CD14-positive monocyte (primary cell): ENCODE measurements at places on chromosomes 6 and 20. TPM values are rescaled to one million over a fixed set of nuclear protein-coding genes. Genes with fewer than 3 reads are reported as not detected.

RAET1E gene
- polyA plus RNA-seq, result not detected in 2 replicates

GRCh38 chr6:131858765-131859415 is 51.1 kb downstream of the ENPP1 start:
- DNase-seq, result no peak

DNA sequence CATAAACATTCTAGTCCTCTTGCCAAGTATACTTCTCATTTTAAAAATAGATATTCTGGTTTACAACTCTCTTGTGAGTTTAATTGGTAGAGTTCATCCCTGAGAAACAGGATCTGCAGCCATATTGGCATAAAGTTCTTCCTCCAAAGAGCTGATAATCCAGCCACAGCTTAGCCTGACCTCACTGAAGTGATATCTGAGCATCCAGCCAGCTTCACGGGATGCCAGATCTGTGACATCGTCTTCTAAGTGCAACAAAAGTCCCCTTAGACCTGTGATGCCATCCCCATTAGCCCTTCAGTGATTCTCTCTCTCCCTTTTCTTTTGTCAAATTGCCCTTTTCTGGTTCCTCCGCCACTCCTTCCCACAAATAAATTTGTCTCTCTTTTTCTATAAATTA is 180.6 kb upstream of the STXBP5 start:
- DNase-seq, result no peak

GRCh38 chr6:11404838-11405237 is 132.7 kb upstream of the TMEM170B start:
- DNase-seq, result peak; percentile 79

MDFI gene
- not detected for polyA plus RNA-seq

HECA gene
- polyA plus RNA-seq, result 16.4 and 28.7 TPM in 2 replicates

GRCh38 chr20:55394592-55394991 is 610.7 kb downstream of the CBLN4 start:
- no peak for DNase-seq

DNA sequence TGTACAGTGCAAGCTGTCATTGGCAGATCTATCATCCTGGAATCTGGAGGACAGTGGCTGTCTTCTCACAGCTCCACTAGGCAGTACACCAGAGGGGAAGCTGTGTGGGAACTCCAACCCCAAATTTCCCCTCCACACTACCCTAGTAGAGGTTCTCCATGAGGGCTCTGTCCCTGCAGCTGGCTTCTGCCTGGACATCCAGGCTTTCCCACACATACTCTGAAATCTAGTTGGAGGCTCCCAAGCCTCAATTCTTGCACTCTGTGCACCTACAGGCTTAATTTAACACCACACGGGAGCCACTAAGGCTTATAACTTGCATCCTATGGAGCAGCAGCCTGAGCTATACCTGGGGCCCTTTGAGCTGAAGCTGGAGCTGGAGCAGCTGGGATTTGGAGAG is 43.0 kb upstream of the TRIM39 start:
- DNase-seq, result no peak

GRCh38 chr6:85458184-85458583 is 8.3 kb downstream of the NT5E start:
- no peak for DNase-seq

DNA sequence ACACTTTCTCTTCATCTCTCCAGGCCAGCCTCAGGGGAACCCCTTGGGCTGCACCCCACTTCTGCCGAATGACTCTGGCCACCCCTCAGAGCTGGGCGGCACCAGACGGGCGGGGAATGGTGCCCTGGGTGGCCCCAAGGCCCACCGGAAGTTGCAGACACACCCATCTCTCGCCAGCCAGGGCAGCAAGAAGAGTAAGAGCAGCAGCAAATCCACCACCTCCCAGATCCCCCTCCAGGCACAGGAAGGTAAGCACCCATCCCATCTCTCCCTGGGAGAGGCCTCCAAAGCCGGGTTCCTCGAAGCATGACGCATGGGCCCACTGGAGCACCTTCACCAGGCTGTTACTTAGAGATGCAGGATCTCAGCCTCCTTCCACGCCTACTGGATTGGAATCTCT is 11.3 kb downstream of the MDFI start:
- DNase-seq, result no peak

DNA sequence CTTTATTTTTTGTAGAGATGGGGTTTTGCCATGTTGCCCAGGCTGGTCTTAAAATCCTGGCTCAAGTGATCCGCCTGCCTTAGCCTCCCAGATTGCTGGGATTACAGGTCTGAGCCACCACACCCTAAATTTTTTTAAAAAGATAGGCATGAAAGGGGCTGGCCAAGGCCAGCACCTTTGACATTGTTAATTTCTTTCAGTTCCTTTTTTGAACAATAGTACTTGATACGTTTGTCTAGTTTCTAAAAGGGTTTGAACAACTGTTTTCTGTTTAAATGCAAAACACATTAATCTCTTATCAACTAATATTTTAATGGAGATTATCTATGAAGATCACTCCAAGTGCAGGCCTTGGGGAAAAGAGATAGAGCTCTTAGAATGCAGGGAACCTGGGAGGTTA is 37.6 kb upstream of the PTPRK start:
- no peak for DNase-seq

DNA sequence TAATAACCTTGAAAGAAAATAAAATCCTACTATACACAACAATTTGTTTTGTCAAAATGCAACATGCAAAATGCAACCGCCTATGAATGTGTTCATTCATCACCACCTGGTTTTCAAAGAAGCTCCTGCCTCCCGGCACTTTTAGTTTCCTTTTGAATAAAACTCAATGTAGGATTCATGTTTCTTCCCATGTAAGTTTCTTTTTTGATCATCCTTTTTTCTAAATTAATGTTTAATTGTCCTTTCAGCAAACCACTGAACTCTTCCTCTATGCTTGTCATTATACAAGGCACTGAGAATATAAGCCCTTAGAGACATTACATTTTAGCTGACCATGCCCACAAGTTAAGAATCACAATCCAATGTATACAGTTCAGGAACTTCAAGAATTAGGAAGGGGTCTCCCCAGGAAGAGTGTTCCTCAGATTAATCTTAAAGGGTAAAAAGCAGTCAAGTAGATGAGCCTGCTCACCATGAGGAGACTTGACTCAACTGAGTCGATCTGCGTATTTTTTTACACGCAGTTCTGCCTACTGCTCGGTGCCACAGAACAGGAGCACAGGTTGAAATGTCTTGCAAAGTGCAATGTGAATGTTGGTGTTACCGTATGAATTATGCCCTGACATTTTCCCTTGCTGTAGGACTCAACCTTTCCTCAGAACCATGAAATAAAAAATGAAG is 7.2 kb upstream of the THEMIS start:
- no peak for DNase-seq

HLA-DMB gene
- polyA plus RNA-seq, result 510 and 528 TPM in 2 replicates

GCM1 gene
- 0.06 and 0.08 TPM in 2 replicates for polyA plus RNA-seq

DNA sequence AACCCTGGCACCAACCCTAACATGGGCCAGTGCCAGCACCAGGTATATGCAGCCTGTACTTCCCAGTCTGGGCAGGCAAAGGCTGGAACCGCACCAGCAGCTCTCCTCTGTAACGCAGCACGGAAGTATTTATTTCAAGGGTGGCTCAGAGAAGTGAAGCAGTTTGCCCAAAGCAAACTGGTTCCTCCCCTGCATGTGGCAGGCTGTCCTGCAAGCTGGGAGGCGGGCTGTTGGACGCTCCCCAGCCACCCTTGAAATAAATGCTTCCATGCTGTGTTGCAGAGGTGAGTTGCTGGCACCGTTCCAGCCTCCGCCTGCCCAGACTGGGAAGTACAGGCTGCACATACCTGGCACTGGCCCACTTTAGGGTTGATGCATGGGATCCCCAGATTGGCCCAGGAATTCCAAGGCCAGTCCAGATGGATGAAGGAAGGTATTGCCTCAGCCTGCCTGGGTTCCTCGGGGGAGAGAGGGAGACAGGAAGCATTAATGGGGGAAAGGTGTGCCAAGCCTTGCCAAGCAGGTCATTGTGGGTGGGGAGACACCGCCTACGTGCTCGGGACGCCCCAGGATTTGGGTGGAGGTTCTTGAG is 49.8 kb downstream of the PPARD start:
- DNase-seq, result no peak

GRCh38 chr6:162343198-162343935 is 384.2 kb downstream of the PRKN start:
- DNase-seq, result no peak

- no peak for DNase-seq
Observed at GRCh38 chr20:47944682-47945081, 159.4 kb upstream of the SULF2 start.

HLA-DQB1 gene
- 66.7 and 118 TPM in 2 replicates for polyA plus RNA-seq

DNA sequence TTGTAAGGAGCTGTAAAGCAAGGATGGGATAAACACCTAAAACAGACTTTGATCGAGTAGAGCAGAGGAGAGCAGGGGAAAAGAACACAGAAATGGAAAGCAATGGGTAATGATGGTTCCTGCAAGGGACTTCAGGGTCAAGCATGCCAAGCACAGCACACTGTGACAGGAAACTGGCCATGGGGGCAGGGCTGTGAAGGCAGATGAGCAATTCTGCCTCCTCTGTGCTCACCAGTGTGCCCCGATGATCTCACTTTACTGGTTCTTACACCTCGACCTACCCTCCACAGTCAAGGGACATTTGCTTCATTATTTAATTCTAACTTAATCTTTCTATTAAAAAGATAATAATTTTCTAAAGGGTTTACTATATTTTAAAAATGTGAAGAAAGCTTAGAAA is 21.6 kb upstream of the MYB start:
- no peak for DNase-seq

MCCD1 gene
- not detected for polyA plus RNA-seq

DNA sequence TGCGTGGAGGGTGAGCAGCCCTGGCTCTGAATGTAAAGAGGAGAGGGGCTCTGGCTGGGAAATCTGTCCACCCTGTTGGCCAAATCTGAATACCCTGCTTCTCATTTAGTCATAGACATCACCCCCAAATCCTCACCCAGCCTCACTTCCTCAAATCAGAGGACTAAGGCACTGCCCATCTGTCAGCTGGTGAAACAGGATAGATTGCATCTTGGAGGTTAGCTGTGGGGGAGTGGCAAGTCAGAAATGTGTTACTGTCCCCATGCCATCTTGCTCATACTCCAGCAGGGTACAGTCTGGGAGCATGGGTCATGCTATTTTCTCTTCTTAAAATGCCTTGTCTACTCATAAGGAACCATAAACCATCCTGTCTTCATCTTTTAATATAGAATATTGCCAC is 9.5 kb upstream of the DTNBP1 start:
- DNase-seq, result peak; percentile 81

- DNase-seq, result no peak
Observed at GRCh38 chr6:22952097-22952496, 382.7 kb downstream of the HDGFL1 start.

- no peak for DNase-seq
Observed at GRCh38 chr6:93684339-93684738, 265.0 kb upstream of the EPHA7 start.

DNA sequence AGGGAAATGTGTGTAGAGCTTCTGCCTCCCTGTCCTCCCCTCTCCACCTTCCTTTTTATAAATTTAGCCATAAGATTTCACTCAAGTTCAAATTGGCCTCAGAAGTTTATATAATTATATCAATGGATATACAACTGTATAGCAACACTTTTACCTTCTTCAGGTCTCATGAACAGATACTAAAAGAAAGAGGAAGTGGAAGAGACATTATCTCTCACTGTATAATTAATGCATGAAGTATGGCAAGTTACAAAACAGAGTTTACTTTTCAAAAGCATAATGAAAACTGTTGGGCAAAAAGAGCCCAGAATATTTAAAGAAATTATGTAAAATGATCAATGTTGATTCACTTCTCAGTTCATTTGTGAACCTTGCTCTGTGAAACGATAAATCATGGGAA is 99.7 kb downstream of the PDE7B start:
- DNase-seq, result no peak

DNA sequence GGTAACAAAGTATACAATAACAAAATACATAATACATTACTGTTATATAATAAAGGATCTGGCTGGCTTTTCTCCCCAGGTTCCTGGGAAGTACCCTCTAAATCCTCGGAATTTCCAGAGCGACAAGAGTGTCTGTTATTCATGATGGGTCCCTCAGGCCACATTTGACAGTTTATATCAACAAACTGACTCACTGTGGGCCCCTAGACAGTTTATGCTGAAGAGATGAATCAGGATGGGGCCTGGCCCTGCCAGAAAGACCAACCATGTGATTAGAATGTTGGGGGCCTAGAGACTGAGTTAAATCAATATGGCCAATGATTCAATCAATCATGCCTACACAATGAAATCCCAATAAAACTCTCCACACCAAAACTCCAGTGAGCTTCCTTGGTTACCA is 13.5 kb downstream of the USP45 start:
- no peak for DNase-seq

OOEP gene
- polyA plus RNA-seq, result not detected in 2 replicates

GRCh38 chr20:12594410-12595088 is 414.2 kb upstream of the SPTLC3 start:
- no peak for DNase-seq

- DNase-seq, result no peak
Observed at GRCh38 chr6:79313254-79313653, 78.8 kb upstream of the HMGN3 start.

DNA sequence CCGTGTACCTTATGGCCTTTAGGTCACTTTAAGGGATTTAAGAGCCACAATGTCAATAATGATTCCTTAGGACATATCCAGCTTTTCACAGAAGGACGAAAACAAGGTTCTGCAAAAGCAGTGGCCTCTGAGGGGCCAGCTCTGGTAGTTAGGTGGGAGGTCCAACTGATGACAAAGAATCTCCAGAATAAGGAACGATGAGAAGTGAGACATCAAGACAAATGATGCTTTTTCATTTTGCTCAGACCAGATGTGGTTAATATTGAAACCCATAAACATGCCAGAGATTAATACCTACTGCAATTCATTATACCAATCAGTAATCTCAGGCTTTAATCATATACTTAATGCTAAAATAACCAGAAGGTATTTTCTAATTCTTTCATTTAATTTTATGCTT is 1.9 kb downstream of the C6orf58 start:
- DNase-seq, result no peak

DNA sequence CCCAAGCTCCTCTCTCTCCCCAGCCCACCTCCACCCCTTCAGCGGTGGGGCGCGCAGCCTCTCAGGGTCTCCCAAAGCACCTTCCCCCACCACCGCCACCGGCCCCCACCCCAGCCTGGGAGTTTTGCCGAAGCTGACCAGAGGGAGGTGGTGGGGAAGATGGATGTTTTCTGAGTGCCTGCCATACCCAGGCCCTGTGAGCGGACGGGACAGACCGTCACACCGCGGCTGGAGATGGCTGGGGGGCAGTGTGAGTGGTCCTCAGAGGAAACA is 5.7 kb downstream of the C20orf204 start:
- DNase-seq, result no peak

GRCh38 chr6:39806278-39806677 is 14.1 kb downstream of the DAAM2 start:
- no peak for DNase-seq

DNA sequence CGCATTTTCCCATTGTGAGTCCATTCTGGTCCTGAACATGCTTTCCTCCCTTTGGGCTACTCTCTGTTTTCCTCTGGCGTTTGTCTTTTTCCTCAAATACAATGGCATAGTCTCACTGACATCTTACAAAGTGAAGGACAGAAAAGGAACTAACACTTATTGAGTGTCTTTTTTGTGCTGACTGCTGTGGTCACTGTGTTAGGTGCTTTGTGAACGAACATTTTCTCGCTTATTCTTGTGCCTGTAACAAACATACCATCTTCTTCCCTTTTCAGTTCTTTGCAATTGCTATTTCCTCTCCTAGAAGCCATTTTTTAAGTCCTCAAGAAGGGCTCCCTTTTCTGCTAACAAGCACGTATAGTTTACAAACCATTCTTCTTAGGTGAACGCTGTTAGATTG is 15.4 kb downstream of the FIG4 start:
- DNase-seq, result no peak

LST1 gene
- 1,584 and 2,061 TPM in 2 replicates for polyA plus RNA-seq

TAF11 gene
- polyA plus RNA-seq, result 22.9 TPM

- DNase-seq, result no peak
Observed at GRCh38 chr6:1576166-1576565, 33.5 kb upstream of the FOXC1 start.

PM20D2 gene
- 1.2 TPM for polyA plus RNA-seq

STK38 gene
- polyA plus RNA-seq, result 57.1 TPM
